ENCODE measurements at places on chromosomes 13 and 19.

- no peak for DNase-seq
Measured at GRCh38 chr13:42396501-42396900, 124.5 kb downstream of the AKAP11 start.

DNA sequence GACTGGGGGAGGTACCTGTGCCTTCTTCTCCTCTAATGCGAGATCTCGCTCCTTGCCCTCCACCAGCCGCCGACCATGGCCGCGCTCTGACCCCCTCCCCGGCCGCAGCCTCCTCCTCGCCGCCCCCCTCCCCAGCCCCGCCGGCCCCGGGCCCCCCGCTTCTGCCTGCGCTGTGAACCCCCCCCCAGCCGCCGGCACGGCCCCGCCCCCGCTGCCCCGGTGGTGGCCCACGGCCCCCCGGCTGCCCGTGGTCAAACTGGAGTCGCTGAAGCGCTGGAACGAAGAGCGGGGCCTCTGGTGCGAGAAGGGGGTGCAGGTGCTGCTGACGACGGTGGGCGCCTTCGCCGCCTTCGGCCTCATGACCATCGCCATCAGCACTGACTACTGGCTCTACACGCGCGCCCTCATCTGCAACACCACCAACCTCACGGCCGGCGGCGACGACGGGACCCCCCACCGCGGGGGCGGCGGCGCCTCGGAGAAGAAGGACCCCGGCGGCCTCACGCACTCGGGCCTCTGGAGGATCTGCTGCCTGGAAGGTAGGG lies at the start of gene CACNG8:
Gene CACNG8, plus strand, starts transcription at position 51 of the 545 bp plus-strand sequence.
- no peak for DNase-seq

GRCh38 chr13:33057019-33057780 lies 41.0 kb downstream of the KL start:
- DNase-seq: peak; percentile 23

DNA sequence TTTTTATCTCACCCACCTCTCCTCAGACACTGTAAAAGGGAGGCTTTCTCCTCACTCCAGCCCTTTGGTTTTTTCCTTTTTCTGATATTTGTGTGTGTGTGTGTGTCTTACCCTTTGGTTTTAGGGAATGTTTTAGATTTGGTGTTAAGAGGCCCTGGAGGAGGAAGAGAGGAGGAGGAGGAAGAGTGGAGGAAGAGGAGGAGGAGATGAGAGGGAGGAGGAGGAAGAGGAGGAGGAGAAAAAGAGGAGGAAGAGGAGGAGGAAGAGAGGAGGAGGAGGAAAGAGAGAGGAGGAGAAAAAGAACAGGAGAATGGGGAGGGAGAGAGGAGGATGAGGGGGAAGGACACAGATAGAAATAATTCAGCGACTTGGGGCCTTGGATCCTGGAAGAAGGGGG lies 10.5 kb downstream of the KLHL26 start:
- no peak for DNase-seq

GRCh38 chr13:98784666-98785065 lies 32.2 kb upstream of the SLC15A1 start:
- DNase-seq: no peak

GRCh38 chr13:40969169-40969901 lies 49.8 kb downstream of the ELF1 start:
- no peak for DNase-seq

DNA sequence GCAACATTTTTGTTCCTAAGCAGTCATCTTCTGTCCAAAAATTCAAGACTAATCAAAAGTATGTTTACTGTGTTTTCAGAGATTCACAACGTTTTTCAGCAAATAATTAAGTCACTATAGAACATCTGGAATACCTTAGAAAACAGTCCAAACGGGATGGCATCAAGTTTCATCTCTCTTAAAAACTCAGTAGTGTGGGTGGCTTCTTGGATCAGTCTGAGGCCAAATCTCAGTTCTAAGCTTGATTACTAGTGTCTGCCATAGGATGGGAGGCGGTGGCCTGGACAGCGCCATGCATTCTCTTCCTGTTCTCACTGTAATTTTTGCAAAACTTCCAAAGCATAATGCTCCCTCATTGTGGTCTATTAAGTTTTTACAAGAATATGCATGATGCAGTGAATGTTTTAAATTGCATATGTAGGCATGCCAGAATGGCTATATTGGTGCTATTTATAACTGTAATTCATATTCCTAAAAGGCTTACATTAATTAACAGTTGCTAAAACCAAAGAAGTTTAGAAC lies 37.1 kb downstream of the ANKRD10 start:
- no peak for DNase-seq

GRCh38 chr19:15421721-15422260 lies 3.0 kb upstream of the AKAP8L start:
- no peak for DNase-seq
